ENCODE measurements at places on chromosomes 5 and 9.

DNA sequence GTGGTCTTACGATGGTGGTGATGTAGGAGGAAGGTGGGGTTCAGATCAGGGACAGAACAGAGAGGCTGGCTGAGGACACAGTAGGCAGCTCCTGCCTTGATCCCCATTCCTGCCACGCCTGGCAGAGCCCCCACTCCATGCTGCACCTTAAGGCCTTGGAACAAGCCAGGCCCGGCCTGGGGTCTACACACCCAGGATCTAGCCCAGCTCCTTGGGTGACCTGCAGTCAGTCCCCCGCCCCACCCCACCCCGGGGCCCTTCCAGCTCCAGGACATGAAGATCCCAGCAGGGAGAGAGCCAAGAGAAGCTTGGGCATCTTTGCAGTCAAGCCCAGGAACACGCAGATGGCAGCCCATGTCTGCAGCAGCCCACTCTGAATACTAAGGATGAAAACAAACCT is 34.7 kb downstream of the WHRN start:
- no peak for DNase-seq

DNA sequence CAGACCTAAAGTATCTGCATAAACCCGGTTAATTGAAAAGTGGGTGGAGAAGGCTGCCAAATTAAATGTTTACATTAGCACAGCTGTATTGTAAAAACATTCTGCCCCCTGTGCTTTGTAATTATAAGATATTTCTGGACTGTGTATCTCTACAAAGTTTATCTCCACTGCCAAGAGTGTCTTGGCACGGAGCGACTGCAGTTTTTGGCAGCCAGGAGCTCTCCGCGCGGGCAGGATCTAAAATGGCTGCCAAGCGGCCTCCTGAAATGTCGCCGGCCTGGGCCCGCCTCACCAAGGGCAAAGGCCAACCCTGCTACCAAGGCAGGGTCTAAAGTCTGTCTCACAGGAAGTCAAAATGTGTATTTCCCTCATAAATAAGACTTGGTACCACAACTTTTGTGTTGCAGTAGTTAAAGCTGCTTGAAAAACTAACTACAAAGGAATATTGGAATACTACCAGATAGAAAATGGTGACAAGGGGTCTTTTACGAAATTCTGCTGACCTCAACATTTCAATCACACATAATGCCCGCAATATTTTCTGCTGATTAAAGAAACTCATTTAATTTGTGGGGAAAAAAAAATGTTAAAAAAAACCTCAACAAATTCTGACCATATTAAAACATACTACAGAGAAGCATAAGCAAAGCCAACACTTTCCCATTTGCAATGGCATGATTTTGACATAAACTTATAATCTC is 110.4 kb downstream of the NFIB start:
- no peak for DNase-seq

GRCh38 chr9:131277910-131278701 is 1.8 kb upstream of the FAM78A start:
- DNase-seq = peak; percentile 49

DNA sequence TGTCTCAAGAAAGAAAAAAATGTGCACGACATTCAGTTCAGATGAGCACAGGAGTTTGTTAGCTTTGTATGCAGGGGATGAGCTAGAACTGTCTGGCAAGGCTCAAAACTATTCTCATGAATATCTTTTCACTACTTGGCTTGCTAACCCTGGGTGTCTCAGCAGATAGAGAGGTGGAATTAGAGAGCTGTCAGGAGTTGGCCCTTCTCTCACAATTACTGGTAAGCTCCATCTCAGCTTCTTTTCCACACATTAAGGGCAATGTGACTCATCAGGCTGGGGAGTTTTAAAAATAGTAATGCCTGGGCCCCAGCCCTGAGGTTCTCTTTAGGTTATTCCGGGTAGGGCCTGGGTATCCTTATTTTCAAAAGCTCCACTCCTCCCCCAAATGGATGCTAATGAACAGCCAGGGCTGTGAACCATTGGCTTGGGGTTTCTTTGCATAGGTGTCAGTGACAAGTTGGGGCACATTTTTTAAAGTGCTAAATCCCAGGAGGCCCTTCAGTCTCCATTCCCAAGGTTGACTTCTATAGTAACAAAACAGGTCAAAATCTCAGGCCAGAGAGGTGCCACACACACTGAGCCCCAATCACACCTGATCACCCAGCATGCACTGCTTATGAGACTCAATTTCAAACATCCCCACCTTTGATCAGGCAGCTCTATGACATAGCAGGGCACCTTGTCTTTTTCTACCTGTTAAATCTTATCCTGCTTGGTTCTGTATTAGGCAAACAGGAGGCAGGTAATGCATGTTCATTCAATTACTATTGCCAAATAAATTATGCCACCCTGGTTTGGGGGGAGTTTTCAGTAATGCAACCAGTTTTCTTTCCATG is 239.7 kb upstream of the DAP start:
- no peak for DNase-seq

- no peak for DNase-seq
Measured at GRCh38 chr9:113632776-113633590, 169.5 kb downstream of the RGS3 start.

DNA sequence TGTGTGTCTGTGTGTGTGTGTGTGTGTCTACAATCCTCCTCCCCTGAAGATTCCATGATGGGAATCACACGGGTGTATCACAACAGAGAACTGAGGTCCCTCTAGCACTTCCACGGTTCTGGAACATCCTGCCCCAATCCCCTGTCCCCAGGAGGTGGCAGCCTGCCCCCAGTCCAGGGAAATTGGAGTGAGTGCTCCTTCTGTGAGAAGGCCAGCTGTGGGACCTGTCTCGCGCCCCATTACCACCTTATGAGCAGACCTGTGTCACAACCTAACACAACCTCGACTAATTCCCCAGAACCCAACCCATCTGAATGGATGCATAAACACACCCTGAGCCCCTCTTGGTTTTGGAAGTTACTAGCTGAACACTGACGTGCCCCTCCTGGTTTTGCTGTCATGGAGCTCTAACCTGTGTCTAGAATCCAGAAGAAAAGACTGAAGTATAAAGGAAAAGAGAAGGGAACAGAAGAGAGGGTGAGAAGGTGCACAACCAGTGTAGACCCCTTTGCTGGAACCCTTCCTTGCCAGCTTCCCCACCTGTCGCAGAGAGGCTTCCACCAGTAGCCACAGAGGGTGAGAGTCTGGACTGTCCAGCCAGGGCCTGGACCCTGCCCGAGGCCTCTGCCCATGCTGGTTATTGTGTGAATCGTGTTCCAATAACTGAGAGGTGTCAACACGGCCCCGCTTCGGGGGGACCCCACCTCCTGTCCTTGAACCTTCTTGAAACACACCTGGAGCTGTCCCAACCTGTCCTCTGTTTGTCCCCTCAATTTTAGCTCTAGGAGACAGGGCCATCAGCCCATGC is 3.4 kb downstream of the BTNL9 start:
- no peak for DNase-seq

GRCh38 chr9:92147852-92148180 is 32.6 kb upstream of the SPTLC1 start:
- no peak for DNase-seq

GRCh38 chr9:6068983-6069382 is 53.6 kb upstream of the RANBP6 start:
- peak; percentile 1 for DNase-seq

DNA sequence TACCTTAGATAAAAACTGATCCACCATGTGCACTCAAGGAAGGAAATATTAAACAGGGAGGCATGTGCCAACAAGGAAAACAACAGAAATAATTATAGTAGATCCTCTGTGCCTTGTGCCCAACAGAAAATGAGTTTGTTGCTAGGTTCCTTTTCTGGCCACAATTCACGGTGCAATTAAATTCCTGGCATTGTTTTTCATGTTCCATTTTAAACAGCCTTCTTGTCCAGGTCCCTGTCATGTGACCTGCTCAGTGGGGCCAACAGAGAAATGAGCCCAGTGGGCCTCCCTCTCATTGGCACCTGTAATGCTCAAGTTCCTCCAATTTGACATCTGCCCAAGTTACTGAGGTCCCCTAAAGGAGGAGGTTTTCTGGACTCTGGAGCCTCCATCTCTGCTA is 56.5 kb downstream of the SPOCK1 start:
- DNase-seq = no peak

DNA sequence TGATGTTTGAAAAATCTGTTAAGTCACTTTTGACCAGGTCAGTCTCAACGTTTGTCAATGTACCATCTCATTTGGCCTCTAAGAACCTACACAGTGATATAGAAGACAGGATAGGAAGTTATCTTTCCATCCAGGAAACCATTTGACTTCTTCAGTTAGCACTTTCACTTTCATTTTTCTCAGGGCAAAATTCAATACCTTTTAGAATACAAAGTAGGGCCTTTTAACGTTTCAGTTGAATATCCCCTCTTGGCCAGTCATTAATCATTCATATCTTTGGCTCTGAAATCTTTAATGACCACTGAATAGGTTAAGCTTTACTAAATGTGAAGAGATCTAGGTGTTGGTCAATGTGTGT is 101.1 kb upstream of the GNAQ start:
- no peak for DNase-seq

DNA sequence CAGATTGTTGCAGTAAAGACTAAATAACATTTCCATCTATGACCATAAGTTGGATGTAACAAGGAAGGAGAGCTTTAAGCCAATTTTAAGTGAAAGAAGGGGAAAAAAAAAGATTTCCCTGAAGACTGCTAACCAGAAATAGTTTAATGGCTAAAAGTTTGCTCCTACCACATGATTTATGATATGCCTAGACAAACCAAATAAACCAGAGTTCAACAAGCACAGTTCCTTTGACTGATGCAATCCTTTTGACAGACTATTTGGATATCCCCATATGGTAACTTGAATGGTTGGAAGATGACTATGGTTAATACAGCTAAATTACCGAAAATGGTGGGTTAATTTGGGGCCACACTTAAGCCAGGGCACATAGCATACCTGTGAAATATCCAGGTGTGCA is 338.5 kb downstream of the CETN3 start:
- no peak for DNase-seq

- DNase-seq = no peak
Measured at GRCh38 chr5:146428658-146429057, 18.5 kb upstream of the TCERG1 start.

GRCh38 chr5:143741421-143741820 is 70.5 kb upstream of the HMHB1 start:
- no peak for DNase-seq

DNA sequence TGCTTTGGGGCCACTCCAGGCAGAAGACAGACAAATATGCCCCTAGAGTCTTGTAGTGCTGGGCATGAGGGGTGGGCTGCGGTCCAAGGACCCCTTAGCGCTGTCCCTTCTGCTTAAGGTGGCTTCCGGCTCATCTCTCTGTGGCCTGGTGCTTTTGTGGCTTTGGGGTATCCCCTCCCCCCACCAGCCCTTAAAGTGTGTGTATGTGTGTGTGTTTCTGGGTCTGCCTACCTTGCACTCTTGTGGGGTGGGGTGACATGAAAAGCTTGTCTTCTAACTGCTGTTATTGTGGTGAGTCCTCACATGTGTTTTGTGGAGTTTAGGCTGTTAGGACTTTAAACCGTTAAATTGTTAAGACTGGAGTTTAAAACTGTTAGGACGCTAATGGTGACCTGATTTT is 23.6 kb downstream of the MARCHF6 start:
- no peak for DNase-seq

- DNase-seq = no peak
Measured at GRCh38 chr5:141001446-141001843, 35.2 kb downstream of the PCDHAC2 start.

- DNase-seq = no peak
Measured at GRCh38 chr5:33334829-33335228, 105.9 kb upstream of the TARS1 start.

GRCh38 chr5:64707191-64707590 is 16.9 kb downstream of the SHISAL2B start:
- DNase-seq = no peak

DNA sequence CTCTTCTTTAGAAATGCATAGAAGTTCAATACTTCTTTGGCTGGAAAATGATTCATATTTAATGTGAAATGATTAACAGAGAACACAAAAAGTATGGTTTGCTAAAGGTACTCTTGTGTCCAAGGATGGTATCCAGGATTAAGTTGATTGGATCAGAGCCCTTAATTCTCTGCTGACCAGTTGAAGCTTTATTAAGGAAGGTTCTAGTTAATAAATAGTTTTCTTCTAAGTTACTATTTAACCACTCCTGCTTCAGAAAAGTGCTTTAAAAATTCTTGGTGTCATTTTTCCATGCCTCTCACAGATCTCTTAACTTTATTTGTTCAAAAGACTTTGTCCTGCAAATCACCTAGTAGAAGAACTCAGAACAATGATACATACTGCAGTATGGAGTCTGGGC is 134.3 kb downstream of the MEF2C start:
- no peak for DNase-seq

DNA sequence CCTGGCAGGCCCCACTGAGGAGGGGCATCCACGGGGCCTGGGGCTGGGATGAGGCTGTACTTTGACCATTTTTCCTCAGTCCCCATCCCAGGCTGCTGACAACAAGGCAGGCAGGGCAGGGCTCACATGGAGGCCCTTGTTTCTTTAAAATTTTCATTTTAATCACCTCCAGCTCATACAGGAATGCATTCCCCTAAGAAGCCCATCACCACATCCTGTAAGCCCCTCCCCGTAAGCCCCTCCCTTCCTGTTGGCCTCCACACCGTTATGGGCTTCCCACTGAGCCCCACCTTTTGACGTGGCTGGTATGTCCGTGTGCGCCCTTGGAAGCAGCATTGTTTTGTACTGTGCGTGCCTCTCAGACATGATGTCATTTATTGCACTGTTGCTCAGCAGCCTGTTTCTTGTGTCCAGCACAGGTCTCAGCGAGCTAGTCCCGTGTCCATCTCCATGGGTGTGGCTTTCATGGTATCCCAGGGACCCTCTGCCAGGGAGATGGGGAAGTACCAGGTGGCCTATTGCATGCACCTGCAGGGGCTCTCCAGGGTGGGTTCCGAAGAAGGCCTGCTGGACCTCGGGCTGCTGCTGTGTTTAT is 22.4 kb downstream of the PHF2 start:
- peak; percentile 18 for DNase-seq

GRCh38 chr5:95280401-95281095 is 4.3 kb downstream of the MCTP1 start:
- DNase-seq = no peak

DNA sequence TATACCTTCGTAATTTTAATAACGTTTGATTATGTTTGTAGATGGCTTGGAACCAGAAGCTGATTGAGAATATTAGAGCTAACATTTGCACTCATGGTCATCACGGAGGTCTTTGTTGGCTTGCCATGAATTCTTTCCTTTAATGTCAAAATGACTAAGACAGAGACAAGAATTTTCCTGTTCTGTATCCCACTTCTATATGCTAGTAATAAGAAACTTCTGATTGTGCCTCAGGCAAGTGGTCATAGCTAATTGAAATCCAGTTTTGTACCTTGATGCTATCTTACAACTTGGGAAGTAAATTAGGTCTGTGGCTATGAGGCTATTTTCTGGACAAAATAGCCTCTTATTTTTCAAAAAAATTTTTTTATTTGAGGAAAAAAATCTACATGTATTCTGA is 167.6 kb downstream of the RANBP17 start:
- no peak for DNase-seq

- DNase-seq = no peak
Measured at GRCh38 chr5:36664766-36665165, 58.4 kb downstream of the SLC1A3 start.
